ENCODE measurements at places on chromosomes 7 and 10. TPM values are rescaled to one million over a fixed set of nuclear protein-coding genes. Genes with fewer than 3 reads are reported as not detected.

- no peaks in the 10 kb centered on the region for H3K36me3 ChIP-seq
- no peak for DNase-seq
- peaks cover 6% of the 10 kb centered on the region for H3K4me1 ChIP-seq
- H3K4me3 ChIP-seq, result no peak overlapping the region
These were observed 8.8 kb downstream of the AFAP1L2 start for GRCh38 chr10:114395366-114396022.

The CHCHD2 gene
- 243 TPM for total RNA-seq

DNA sequence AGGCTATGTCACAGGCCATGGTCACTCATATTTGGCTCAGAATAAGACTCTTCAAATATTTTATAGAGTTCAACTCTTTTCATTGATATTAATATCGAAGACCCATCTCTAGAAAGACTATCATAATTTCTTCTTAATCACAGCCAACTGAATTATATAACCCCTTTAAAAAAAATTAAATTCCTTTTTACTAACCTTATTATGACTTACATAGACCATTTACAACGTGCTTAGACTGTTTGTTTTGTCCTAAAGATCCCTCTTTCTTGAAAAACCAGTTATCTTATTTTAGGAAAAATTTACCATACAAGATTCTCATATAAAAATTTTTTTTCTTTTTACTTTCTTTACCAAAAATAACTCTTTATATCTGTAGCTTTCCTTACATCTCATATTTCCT is 10.2 kb upstream of the TMEM254 start:
- H3K4me1 ChIP-seq, result no peaks in the 10 kb centered on the region
- H3K27me3 ChIP-seq, result no peaks in the 10 kb centered on the region
- no peak overlapping the region for H3K27ac ChIP-seq
- no peaks in the 10 kb centered on the region for H3K36me3 ChIP-seq
- no peak for DNase-seq

DNA sequence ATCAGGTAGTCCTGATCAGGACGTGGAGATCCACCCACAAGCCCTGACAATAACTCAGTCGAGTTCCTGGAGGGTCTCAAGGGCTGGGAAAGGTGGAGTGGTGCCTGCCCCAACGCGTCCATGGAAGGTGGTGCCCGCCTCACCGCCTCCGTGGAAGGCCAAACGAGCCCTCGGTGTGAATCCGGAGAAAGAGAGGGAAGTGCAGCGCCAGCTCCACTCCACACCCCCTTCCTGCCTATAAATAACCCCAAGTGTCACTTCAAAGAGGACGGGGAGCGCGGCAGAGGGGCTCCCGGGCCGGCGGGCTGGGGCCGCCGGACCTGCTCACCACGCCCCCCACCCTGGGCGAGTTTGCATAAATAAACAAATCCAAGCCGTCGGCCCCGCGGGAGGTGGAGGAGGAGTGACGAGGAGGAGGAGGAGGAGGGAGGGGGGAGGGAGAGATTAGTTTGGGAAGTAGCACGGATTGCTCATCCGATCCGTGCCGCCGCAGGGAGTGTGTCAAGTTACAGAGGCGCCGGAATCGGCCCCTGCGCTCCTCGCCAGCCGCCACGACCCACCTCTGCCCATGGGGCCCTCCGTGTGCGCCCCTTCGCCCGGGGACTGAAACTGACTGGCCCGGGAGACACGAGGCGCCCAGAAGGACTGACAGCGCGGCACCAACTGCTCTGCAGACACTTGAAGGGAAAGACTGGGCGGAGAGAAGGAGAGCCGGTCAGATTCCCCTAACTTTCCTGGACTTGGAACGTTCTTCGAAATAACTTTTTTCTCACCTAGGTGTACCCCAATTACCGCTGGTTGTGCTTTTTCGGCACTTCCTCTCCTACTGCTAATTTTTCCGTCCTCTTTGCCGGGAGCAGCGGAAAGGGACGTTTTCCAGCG is at the start of gene COL13A1:
COL13A1 (plus strand) TSS at position 473 of the 882 bp plus-strand sequence. CDS start 518 bp downstream, outside the sequence.
- no peak within 1 kb of the TSS for H3K27ac ChIP-seq
- peaks cover 66% of the 10 kb centered on the region for H3K27me3 ChIP-seq
- peak within 1 kb of the TSS; percentile 39 for H3K4me3 ChIP-seq
- peak; percentile 51 for DNase-seq
- H3K4me1 ChIP-seq, result peaks cover 13% of the 10 kb centered on the region

DNA sequence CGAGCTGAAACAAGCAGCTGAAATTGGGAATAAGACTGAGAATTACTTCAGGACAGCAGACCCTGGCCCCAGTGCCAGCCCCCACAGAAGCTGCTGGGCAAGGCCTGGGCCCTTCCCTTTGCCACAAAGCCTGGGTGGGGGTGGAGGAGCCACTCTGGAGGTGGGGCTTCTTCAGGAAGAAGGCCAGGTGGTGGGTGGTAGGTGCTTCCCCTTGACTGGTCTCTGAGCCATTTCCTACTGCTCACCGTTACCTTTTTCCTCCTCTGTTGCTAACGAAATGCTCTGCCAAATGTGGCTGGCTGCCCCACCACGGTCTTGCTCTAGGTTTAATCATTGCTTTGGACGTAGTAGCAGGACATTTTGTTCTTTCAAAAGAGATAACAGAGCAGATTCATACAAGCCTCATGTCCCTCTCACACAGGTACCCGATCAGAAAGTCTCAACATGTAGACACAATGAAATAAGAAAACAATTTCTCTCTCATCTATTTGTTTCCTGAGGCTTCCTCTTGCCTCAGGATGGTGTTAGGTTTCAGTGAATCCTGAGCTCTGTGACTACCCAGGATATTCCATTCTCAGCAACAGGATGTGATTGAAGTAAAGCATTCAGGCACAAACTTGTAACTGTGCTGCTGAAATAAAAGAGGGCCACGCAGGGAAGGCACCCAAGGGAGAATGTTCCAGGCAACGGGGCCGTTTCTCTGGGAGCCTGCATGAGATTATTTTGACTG is 66.5 kb downstream of the WDR11 start:
- H3K4me1 ChIP-seq, result no peaks in the 10 kb centered on the region
- no peaks in the 10 kb centered on the region for H3K27me3 ChIP-seq
- no peak overlapping the region for H3K4me3 ChIP-seq
- H3K27ac ChIP-seq, result no peak overlapping the region
- DNase-seq, result no peak
- no peaks in the 10 kb centered on the region for H3K36me3 ChIP-seq

Measured in left lung (tissue), 14 donors.